ENCODE measurements at places on chromosomes 4 and X. TPM values are rescaled to one million over a fixed set of nuclear protein-coding genes. Genes with fewer than 3 reads are reported as not detected.

The WWC2 gene
- total RNA-seq = 43.8 TPM

The CT45A10 gene
- total RNA-seq = not detected

The GAGE12F gene
- not detected for total RNA-seq

The AFP gene
- not detected for total RNA-seq

The ADAM29 gene
- total RNA-seq = not detected
